ENCODE measurements at places on chromosomes 4 and X. TPM values are rescaled to one million over a fixed set of nuclear protein-coding genes. Genes with fewer than 3 reads are reported as not detected.

Gene CSN2
- not detected for total RNA-seq

Gene MAGEA8
- total RNA-seq = not detected

Gene NSUN7
- 14.3 TPM for total RNA-seq

Gene FAM47A
- total RNA-seq = 0.17 TPM

Gene GPR143
- 3.1 TPM for total RNA-seq

Gene GPR82
- total RNA-seq = 0.28 TPM

Gene GAGE12J
- not detected for total RNA-seq

Gene CT47A7
- total RNA-seq = not detected

Gene RNF4
- total RNA-seq = 56.1 TPM

Gene MSN
- 53.6 TPM for total RNA-seq

Gene LEF1
- 26.8 TPM for total RNA-seq

- H3K27me3 ChIP-seq = no peaks in the 10 kb centered on the region
- no peak overlapping the region for H3K27ac ChIP-seq
- no peak for DNase-seq
Measured at GRCh38 chrX:93874554-93874953, 200.5 kb downstream of the FAM133A start.

GRCh38 chr4:122090989-122091388, 61.1 kb upstream of the BLTP1 start:
- no peaks in the 10 kb centered on the region for H3K4me1 ChIP-seq
- H3K4me3 ChIP-seq = no peak overlapping the region
- no peaks in the 10 kb centered on the region for H3K27me3 ChIP-seq
- no peak for DNase-seq

GRCh38 chr4:127601029-127601428, 31.7 kb upstream of the INTU start:
- H3K27me3 ChIP-seq = no peaks in the 10 kb centered on the region
- no peaks in the 10 kb centered on the region for H3K4me1 ChIP-seq
- DNase-seq = no peak
- no peak overlapping the region for H3K4me3 ChIP-seq

DNA sequence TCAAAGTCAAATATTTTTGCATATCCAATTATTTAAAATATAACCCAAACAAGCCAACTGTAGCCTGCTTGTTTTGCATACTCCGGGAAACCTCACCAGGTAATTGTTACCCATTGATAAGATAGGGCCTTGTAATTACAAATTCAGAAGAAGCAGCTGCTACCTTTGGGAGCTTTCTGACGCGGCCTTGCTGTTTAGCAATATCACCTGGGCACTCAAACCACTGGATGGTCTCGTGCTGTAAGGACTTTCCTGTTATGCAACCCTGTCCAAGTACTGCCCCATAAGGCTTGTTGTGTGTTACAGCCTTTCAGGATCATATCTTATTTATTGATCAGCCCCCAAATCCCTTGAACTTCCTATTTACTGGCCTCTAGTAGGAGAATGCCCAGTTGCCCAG, 52.1 kb downstream of the HS3ST1 start:
- no peaks in the 10 kb centered on the region for H3K4me1 ChIP-seq
- H3K27ac ChIP-seq = no peak overlapping the region
- H3K27me3 ChIP-seq = no peaks in the 10 kb centered on the region
- no peaks in the 10 kb centered on the region for H3K36me3 ChIP-seq

- no peak overlapping the region for H3K4me3 ChIP-seq
- H3K27me3 ChIP-seq = no peaks in the 10 kb centered on the region
- no peak for DNase-seq
- H3K27ac ChIP-seq = no peak overlapping the region
- no peaks in the 10 kb centered on the region for H3K36me3 ChIP-seq
Measured at GRCh38 chr4:181158971-181159370, 1084.2 kb upstream of the TENM3 start.

GRCh38 chr4:140633124-140633523, 64.4 kb upstream of the UCP1 start:
- no peaks in the 10 kb centered on the region for H3K36me3 ChIP-seq
- H3K27me3 ChIP-seq = no peaks in the 10 kb centered on the region
- H3K4me1 ChIP-seq = no peaks in the 10 kb centered on the region
- no peak overlapping the region for H3K4me3 ChIP-seq
- DNase-seq = no peak
- H3K27ac ChIP-seq = no peak overlapping the region

- H3K27ac ChIP-seq = no peak overlapping the region
- no peaks in the 10 kb centered on the region for H3K27me3 ChIP-seq
- no peaks in the 10 kb centered on the region for H3K4me1 ChIP-seq
- no peak for DNase-seq
- H3K36me3 ChIP-seq = no peaks in the 10 kb centered on the region
Measured at GRCh38 chr4:182828360-182829025, 88.7 kb downstream of the DCTD start.

DNA sequence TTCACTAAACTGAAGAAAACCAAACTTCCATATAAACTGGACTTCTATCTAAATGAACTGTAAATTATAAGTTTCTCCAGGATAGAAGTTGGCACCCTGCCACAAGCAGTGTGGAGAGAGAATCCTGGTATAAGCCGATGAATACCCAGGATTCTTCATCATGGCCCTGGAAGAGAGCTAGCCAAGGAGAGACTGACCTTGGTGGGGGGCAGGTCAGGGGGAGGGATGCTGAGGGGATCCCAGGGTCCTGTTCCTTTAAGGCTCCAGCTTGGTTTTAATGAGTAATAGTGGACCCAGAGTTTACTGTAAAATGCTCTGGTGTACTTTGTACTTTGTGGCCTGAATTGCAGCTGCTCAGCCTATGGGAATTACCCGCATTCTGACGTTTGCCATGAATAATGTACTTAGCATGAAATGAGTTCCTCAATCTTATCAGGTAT, 16.9 kb downstream of the RASSF6 start:
- H3K4me1 ChIP-seq = peaks cover 4% of the 10 kb centered on the region
- no peak for DNase-seq
- no peaks in the 10 kb centered on the region for H3K36me3 ChIP-seq
- H3K27me3 ChIP-seq = no peaks in the 10 kb centered on the region
- H3K27ac ChIP-seq = peak overlapping the region; percentile 56

- no peaks in the 10 kb centered on the region for H3K36me3 ChIP-seq
- H3K27me3 ChIP-seq = no peaks in the 10 kb centered on the region
- H3K4me3 ChIP-seq = no peak overlapping the region
Measured at GRCh38 chr4:36024901-36025660, 219.2 kb downstream of the ARAP2 start.

DNA sequence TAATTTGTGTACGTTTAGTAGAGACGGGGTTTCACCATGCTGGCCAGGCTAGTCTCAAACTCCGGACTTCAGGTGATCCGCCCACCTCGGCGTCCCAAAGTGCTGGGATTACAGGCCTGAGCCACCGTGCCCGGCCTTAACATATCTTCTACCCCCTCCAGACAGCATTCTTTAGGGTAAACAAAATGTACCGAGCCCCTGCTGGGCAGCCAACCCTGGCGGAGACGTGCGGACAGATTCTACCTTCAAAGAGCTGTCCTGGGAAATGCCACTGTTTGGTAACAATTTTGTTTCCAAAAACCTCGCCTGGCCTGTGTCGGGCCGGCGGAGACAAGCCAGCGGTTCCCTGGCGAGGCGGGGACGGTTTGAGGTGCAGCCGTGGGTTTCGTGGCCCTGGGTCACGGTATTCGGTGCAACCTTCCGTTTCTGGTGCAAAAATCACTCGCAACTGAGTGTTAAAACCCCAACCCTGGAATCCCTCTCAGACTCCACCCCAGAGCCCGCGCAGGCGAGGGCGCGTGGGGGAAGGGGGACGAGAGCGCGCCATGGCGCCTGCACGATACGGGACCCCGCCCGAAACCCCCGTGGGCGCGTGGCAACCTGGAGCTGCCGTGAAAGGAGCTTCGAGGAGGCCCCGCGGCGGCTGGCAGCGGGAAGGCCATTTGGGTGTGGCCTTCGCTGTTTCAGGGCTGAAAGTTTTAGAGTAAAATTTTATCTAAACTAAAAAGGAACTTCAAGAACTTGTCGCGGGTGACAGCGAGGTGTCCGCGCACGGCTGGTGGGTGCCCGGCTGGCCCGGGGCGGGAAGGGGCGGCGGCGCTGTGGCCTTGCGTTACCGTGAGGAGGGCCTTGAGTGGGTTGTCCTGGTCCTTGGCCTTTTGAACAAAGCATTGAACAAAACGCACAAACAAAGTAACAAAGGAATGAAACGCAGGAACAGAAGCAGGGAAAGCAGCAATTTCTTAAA, 17.0 kb downstream of the MRFAP1 start:
- H3K4me1 ChIP-seq = no peaks in the 10 kb centered on the region
- H3K4me3 ChIP-seq = no peak overlapping the region
- H3K27ac ChIP-seq = no peak overlapping the region

DNA sequence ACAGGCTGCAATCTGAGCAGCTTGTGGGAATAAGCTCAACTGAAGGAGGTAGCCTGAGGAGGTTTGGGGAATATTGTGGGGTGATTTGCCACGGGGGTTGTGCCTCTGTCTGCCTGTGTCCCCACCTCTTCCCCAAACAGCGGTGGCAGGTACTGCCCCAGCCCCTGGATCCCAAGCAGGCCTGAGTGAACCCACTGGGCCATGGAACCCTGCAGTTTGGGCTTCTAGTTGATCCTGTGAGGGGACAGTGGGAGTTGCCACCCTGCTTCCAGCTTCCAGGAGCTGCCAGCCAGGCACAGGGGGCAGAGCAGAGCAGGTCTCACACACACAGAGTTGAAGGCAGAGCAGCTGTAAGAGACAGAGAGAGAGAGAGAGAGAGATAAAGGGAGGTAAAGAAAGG, 97.4 kb downstream of the PJA1 start:
- no peaks in the 10 kb centered on the region for H3K27me3 ChIP-seq
- no peaks in the 10 kb centered on the region for H3K4me1 ChIP-seq
- H3K4me3 ChIP-seq = no peak overlapping the region
- no peaks in the 10 kb centered on the region for H3K36me3 ChIP-seq
- DNase-seq = no peak

- H3K27me3 ChIP-seq = no peaks in the 10 kb centered on the region
- no peak overlapping the region for H3K27ac ChIP-seq
- no peaks in the 10 kb centered on the region for H3K36me3 ChIP-seq
- no peaks in the 10 kb centered on the region for H3K4me1 ChIP-seq
- DNase-seq = no peak
Measured at GRCh38 chrX:111831343-111831742, 44.6 kb upstream of the TRPC5OS start.

DNA sequence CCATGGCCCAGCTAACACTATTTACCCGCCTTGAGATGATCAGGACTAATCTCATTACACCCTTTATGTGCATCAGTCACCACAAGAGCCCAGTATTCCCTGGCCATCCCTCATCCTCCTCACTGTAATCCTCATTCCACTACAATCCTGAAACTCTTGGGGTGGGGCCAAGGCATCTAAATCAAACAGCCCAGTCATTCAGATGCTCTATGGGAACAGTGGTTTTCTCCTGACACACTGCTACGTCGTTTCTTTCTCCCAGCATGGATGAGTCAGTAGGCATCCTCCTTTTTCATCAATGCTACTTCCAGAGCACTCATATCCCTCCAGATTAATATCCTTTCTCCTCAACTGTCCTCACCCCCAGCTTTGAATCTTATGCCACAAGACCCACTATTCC, 5.6 kb downstream of the SDAD1 start:
- no peaks in the 10 kb centered on the region for H3K36me3 ChIP-seq
- H3K4me3 ChIP-seq = no peak overlapping the region
- H3K4me1 ChIP-seq = peaks cover 11% of the 10 kb centered on the region
- no peak overlapping the region for H3K27ac ChIP-seq
- no peak for DNase-seq

DNA sequence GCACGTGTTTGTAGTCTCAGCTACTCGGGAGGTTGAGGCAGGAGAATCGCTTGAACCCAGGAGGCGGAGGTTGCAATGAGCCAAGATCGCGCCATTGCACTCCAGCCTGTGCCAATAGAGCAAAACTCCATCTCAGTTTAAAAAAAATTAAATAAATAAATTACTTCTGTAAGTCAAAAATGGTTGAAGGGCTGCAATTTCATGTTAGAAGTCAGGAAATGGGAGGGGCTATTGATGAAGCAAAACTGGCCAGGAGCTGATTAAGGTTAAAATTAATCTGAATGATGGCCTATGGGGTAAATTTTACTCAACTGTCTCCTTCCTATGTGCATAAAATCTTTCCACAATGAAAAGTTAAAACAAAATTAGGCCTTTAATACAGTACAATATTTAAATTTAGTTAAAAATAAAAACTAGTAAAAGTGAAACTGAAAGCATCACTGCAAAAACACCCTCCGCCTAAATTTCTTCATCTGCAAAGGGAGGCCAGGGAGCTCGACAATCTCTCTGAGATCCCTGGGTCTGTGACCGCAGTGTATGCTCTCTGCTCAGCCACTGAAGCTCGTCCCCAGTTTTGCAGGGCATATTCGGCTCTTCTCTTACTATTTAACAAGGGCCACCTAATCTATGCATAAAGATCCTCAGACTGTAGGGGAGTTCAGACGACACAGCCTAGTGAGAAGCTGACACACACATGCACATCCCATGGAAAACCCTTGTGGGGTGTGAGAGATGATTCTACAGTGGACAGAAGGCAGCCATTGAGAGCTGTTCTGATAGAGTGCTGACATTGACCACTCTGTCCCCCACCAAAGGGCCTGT, 57.2 kb downstream of the IRF2 start:
- DNase-seq = no peak
- H3K4me3 ChIP-seq = no peak overlapping the region
- no peaks in the 10 kb centered on the region for H3K27me3 ChIP-seq
- H3K4me1 ChIP-seq = peaks cover 11% of the 10 kb centered on the region

DNA sequence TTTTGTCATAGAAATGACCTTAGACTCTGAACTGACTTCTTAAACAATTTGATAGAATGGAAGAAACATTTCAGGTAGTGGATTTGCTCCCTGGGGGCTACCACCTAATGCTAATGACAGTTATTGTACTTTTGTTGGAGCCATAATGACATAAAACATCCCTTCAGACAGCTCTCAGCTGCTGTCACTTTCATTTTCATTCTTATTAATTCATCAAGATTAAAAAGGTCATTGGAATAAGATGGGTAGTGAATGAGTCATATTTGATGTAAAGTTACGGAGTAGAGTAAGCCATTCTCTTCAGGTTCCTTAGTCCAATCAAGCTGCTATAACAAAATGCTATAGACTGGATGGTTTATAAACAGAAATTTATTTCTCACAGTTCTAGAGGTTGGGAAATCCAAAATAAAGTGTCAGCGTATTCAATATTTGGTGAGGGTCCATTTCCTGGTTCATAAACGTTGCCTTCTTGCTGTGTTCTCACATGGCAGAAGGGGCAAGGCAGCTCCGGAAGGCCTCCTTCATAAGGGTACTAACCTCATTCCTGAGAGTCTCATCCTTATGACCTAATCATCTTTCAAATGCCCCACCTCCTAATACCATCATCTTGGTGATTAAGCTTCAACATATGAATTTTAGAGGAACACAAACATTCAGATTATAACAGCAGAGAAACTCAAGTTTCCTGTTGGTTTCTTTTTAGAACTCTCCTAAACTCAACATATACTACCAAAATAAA, 268.5 kb downstream of the ARAP2 start:
- DNase-seq = no peak
- H3K36me3 ChIP-seq = no peaks in the 10 kb centered on the region
- no peaks in the 10 kb centered on the region for H3K27me3 ChIP-seq
- H3K4me3 ChIP-seq = no peak overlapping the region
- no peak overlapping the region for H3K27ac ChIP-seq
- H3K4me1 ChIP-seq = no peaks in the 10 kb centered on the region

DNA sequence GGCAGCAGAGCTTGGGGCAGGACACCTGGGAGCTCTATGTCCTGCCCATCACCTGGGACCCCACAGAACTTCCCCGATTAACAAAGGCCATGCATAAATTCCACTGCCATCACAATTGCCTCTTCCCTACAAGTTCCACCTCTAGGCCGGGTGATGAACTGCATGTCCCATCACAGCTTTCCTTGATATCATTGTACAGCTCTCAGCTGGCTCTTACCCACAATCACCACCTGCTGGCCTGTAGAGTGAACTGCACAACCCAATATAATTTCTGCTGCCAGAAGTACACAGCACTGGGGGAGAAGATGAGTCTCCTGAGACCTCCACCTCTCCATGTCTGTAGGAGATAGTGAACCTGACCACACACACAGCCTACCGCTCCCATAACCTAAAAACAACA, 285.0 kb upstream of the AADAT start:
- no peak overlapping the region for H3K4me3 ChIP-seq
- H3K4me1 ChIP-seq = no peaks in the 10 kb centered on the region
- H3K27me3 ChIP-seq = no peaks in the 10 kb centered on the region
- DNase-seq = no peak
